ENCODE measurements at places on chromosomes 6 and 20.

DNA sequence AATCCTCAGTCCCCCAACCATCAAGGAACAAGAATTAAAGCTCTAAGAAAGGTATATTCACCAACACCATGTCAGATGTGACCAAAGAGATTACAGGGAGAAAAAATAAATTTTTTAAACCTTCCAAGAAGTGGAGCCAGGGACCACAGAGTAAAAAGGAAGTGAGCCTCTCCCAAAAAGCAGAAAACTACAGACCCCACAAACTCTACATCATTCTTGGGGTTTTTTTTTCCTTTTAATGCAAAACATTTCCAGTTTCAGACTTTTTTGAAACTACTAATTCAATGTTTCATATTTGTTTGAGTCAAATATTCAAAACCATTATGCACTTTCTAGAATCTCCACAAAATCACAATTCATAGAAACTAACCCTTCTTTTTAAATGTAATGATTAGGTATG is 6.8 kb upstream of the IL17F start:
- no peak for DNase-seq

DNA sequence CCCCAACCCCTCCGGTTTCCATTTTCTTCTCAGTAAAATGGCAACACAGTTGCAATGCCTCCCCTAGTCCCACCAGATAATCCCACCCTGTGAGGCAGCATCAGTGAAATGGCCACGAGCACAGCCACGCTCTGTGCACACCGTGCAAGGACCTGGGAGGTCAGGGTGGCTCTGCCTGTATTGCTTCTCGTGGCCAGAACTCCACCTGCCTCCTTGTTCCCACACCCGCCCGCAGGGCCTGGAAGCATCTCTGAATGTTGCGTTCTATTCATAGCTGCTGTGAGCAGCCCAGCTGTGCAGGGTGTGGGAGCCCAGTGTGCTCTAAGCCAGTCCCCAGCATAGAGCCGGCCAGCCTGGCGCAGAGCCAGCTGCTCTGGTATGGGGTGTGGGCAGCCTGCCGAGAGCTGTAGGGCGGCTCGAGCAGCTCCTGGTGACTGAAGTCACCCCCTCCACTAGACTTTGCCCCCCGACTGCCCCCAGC is 161.1 kb downstream of the DLL1 start:
- DNase-seq = no peak

DNA sequence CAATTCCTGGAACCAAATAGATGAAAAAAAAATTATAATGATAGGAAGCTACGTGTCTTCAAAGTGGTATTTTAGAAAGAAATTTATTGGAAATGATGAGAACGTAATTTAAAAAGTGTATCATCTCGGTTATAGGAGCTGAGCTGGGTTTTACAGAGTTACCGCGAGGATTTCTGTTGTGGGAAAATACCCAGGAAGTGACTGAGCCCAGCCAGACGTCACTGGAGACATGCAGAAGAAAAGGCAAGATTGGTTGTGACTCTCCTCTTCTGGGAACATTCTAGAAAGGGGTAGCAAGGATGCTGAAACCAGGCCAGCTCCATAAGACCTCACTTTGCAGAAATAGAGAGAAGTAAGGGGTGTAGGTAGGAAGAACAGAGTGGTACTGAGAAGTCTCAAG is 95.9 kb upstream of the ADGRF1 start:
- no peak for DNase-seq

- DNase-seq = no peak
These were observed 65.8 kb upstream of the SNRPB2 start for GRCh38 chr20:16664020-16664419.

GRCh38 chr6:156423075-156423474 is 354.1 kb upstream of the ARID1B start:
- no peak for DNase-seq

GRCh38 chr20:50601511-50602431 is 89.6 kb downstream of the RIPOR3 start:
- DNase-seq = no peak

DNA sequence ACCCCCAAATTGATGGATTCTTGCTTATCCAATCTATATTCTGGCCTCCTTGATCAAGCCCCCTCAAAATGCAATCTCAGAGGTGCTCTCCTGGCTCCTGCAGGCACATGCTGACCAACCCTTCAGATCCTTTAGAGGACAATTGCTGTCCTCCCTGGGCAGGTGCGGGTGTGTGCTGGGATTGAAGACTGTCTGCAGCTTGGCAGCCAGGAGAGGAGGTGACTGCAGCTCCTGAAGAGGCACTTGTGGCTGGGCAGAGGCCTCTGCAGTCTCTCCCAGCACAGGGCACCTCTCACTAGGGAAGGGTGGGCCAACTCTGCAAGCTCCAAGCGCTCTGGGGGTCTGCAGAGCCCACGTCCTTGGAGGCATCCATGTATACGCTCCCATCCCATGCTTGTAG is 28.5 kb downstream of the SUMO4 start:
- DNase-seq = no peak

GRCh38 chr6:27293436-27294098 is 18.5 kb downstream of the POM121L2 start:
- DNase-seq = no peak

GRCh38 chr6:122623279-122623678 is 13.1 kb downstream of the PKIB start:
- DNase-seq = no peak

- no peak for DNase-seq
These were observed 17.1 kb downstream of the MRPL14 start for GRCh38 chr6:44110005-44110676.

- DNase-seq = no peak
These were observed 45.4 kb upstream of the BMP6 start for GRCh38 chr6:7680393-7681075.

DNA sequence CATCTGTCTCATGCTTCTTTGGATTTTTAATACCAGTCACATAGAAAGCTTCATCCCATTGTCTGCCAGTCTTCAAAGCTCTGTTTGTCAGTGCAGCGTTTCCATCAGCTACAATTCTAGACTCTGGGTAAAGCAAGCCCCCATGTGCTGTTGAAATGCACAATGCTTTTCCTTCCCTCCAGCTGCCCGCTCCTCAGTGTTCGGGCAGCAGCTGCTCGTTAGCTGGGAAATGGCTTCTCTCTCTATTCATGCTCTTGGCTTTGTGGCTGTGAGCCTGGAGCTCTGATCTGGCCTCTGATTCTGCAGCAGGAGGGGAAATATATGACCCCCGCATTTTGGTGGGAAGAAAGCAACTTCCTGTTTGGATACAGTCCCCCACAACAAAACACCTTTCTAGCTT is 213.0 kb upstream of the CDYL start:
- DNase-seq = no peak

GRCh38 chr6:132525866-132526265 is 12.2 kb upstream of the TAAR9 start:
- DNase-seq = no peak

- no peak for DNase-seq
These were observed 6.4 kb upstream of the TXNDC5 start for GRCh38 chr6:7916959-7917358.

- peak; percentile 28 for DNase-seq
These were observed 297.7 kb upstream of the MAN1A1 start for GRCh38 chr6:119647309-119647708.

GRCh38 chr6:36301085-36301658 is 31.3 kb downstream of the PNPLA1 start:
- DNase-seq = no peak

DNA sequence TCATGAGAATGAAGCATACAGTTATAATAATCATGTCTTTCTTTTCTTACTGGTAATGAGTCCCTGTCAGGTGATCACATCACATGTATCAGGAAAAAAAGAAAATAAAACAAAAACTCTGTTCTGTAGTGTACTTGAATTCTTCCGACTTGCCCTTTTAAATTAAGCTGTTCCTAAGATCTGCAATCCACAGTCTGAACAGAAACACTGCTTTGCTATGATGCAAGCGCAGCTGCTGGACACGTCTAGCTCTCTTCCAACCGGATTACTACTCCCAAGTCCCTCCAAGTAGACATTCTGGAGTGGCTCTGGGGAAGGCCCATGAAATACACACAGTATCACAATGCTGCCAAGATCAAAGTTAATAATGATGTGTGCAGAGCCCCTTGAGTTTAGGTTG is 83.7 kb downstream of the FYN start:
- peak; percentile 16 for DNase-seq

- no peak for DNase-seq
These were observed 14.0 kb downstream of the GMDS start for GRCh38 chr6:2231438-2231837.

DNA sequence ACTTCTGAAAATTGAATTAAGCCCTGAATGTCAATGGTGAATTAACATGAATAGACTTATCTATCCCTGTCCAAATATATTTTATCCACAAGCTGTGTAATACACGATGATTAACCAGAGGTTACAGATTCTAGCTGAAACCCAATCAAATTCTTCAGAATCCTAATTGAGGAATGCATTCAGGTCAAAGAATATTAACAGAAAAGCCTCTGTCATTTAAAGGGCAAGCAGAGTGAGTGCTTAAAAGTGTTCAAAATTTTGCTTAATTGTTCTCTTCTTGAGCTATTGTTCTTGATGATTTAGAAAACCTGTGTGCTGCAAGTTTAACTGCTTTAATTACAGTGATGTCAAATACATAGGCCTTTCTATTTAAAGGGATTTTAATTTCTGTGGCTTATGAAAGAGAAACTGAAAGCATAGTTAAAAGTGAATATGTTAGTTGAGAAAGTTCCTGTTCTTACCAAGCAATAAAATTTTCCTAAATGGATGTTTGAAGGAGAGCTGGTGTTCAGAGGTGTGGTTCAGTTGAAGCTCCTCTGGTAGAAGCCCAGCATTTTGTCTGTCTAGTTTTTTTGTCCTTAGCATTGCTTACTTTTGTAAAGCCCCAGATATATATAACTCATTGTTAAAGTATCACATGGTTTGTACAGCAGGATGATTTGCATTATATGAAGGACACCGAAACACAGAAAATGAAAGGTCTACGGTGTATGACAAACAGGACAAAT is 466.3 kb upstream of the PLCB4 start:
- DNase-seq = no peak

DNA sequence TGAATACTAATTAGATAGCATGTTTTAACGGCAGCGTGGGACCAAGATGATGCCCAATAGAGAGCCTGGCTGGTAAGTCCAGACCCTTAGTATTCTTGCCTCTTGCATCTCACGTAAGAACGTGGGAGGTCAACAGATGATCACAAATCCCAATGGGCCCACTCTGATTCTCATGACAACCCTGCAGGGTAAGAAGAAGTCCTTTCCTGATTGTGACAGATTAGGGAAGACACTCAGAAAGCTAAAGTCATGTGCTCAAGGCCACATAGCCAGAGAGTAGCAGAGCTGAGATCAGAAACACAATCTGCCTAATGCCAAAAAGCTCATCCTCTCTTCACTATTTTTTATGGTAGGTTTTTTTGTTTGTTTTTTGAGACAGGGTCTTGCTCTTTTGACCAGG is 103.8 kb downstream of the RALGAPA2 start:
- DNase-seq = no peak

GRCh38 chr6:146041282-146041681 is 12.4 kb downstream of the GRM1 start:
- no peak for DNase-seq

DNA sequence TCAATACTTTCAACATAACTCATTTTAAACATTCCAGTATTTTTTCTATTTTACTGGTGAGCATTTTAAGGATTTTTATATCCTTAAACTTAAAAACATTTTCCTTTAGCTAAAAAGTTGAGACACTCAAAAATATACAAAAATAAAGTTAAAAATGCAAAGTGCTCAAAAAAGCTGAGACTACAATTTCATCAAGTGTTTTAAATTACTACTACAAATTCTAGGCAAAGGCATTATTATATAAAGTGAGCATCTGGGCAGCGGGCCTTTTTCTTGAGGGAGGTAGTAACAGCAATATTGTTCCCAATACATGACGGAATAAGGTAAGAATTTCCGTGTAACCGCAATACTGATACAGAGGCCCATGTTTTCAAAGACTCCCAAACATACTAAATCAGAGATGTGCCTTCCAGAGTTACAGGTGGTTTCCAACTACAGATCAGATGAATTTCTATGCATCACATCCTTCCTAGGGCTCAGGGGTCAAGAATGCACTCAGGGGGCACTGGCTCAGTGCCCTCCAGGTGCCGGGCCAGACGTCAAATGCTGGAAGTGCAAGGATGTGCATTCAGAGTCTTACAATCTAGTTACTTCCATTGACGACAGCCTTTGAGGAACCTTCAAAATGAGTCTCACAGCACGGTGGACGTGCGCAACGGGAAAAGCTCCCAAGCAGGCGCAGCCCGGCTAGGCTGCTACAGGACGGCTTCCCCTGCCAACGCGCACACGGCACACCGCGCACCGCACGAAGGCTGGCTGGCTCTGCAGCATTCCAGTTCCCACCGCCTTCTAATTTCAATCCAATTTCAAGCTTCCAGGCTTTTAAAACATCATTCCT is 1.7 kb downstream of the PHF10 start:
- DNase-seq = peak; percentile 44

GRCh38 chr20:15111654-15112053 is 774.2 kb upstream of the FLRT3 start:
- DNase-seq = no peak

DNA sequence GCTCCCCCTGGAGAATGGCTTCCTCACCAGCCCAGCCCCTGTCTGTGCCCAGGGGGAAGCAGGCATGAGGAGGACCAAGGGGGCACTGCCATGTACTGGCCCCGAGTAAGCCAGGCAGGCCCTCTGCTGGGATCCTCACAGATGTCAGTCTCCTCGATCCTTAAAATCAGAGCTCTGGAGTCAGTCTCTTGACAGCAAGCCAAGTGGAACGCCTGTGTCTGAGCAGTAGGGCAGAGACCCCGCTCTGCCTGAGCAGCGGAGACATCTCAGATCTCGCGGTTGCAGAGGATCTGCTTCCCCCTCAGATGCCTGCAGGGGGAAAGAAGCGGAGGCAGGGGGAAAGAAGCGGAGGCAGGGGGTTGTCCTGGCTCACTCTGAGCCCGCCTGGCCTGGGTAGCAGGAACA is 92.6 kb downstream of the SNX5 start:
- no peak for DNase-seq

- peak; percentile 62 for DNase-seq
These were observed at the start of gene SCUBE3 for GRCh38 chr6:35213824-35214756. TSS of gene SCUBE3 (plus strand) at chr6:35213956. CDS start at chr6:35214419, 463 bp downstream.

GRCh38 chr6:110398778-110399177 is 16.6 kb downstream of the DDO start:
- DNase-seq = peak; percentile 51

GRCh38 chr6:11754625-11755271 is 23.9 kb downstream of the ADTRP start:
- peak; percentile 68 for DNase-seq

DNA sequence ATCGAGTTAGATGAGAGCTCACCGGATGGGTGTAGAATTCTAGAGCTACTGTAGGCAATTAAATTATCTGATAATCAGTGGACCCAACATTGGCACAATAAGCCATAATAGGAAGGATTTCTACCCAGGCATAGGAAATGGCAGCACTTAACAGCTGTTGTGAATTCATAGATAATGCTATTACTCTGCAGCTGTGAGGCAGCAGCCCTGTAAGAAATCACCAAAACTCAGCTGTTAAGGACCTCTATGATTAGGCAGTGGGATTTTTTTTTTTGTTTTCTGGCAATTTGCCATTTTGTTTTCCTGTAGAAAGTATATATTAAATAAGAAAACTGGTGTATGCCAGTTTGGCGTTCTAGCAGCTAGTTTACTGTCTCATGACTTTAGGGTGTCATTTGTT is 609.1 kb upstream of the SLC35B3 start:
- no peak for DNase-seq

All from AG08395 (cell line).